ENCODE measurements at places on chromosomes 1 and 21.

GRCh38 chr1:9680828-9681227, 29.3 kb downstream of the PIK3CD start:
- H3K36me3 ChIP-seq = no peaks in the 10 kb centered on the region
- H3K4me3 ChIP-seq = no peak overlapping the region
- no peaks in the 10 kb centered on the region for H3K27me3 ChIP-seq
- no peaks in the 10 kb centered on the region for H3K4me1 ChIP-seq
- no peak overlapping the region for H3K27ac ChIP-seq

- DNase-seq = no peak
- peaks cover 14% of the 10 kb centered on the region for H3K27me3 ChIP-seq
- no peak overlapping the region for H3K4me3 ChIP-seq
- H3K36me3 ChIP-seq = no peaks in the 10 kb centered on the region
These were observed 34.6 kb upstream of the DNAH14 start for GRCh38 chr1:224894915-224895314.

- no peaks in the 10 kb centered on the region for H3K27me3 ChIP-seq
- DNase-seq = no peak
- H3K27ac ChIP-seq = peak overlapping the region; percentile 47
- peaks cover 21% of the 10 kb centered on the region for H3K4me1 ChIP-seq
These were observed 61.1 kb upstream of the ANGPTL1 start for GRCh38 chr1:178931858-178932551.

DNA sequence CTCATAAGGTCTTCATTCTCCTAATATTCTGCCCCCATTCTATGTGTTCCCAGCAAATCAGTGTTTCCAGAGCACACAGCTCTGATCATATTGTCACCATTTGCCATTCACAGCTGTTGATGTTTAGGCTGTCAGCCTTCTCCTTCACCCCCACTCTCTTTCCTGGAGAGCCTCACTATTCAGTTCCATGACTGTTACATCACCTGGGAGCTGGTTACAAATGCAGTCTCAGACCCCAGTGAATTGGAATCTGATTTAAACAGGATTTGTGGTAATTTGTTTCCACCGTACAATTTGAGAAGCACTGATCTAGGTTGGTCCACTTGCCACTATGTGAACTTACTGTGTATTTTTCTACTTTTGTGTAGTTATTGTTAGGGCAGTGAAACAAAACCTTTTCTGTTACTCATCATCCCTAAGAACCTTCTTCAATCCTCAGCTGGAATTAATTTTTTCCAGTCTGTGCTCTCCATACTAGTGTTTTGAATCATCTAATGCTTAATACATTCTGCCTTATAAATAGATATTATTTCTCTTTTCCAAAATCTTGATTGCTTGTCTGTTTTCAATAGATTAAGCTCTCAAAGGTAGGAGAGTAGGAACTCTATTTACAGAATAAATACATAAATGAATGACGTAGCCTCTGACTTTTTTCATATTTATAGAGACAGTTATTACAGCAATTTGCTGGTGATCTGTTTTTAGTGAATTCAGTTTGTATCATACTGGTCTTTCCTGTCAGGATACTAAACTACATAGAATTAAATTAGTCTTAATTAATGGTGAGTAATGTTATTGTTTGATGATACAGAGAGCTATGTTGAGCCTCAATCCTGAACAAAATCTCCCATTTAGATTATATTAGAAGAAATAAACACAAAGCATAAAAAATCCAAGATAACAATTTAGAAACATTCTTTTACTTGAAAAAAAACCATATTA, 8.1 kb downstream of the SNX7 start:
- H3K27me3 ChIP-seq = no peaks in the 10 kb centered on the region
- H3K4me3 ChIP-seq = no peak overlapping the region
- no peak for DNase-seq
- peak overlapping the region; percentile 42 for H3K27ac ChIP-seq
- peaks cover 1% of the 10 kb centered on the region for H3K36me3 ChIP-seq
- H3K4me1 ChIP-seq = peaks cover 24% of the 10 kb centered on the region

DNA sequence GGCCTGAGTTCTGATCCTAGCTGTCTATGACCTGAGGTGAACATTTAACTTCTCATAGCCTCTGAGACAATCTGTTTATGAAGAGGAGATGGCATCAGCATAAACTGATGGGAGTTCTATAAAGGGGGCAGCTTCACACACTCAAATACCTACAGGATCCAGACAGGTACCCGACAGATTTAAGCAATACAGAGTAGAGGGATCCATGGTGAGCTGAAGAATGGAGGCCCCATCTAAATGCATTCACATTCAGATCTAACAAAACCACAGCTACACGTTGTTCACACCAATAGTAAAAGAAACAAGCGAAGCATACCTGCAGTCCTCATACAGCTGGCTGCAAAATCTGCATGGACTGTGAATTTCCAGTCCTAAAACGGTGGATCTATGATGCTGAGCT, 48.7 kb upstream of the ESRRG start:
- no peak for DNase-seq
- no peak overlapping the region for H3K4me3 ChIP-seq
- no peaks in the 10 kb centered on the region for H3K4me1 ChIP-seq
- H3K27ac ChIP-seq = no peak overlapping the region
- H3K27me3 ChIP-seq = peaks cover 10% of the 10 kb centered on the region

- no peak overlapping the region for H3K27ac ChIP-seq
- H3K4me3 ChIP-seq = no peak overlapping the region
- H3K4me1 ChIP-seq = peaks cover 42% of the 10 kb centered on the region
- H3K27me3 ChIP-seq = no peaks in the 10 kb centered on the region
- peak; percentile 87 for DNase-seq
These were observed 8.0 kb downstream of the ARHGEF16 start for GRCh38 chr1:3462356-3463012.

DNA sequence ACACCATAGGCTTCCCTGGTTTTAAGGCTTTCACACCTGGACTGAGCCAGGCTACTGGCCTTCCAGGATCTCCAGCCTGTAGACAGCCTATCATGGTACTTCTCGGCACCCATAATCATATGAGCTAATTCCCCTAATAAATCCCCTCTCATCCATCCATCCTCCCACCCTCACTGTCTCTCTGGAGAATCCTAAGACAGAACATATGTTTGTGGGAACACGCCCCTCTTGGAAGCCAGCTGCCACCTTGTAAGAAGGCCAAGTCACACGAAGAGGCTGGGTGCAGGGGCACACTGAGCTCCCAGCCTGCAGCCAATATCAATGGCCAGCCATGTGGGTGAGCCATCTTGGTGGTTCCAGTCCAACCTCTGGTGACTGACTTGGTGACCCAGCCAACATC, 7.4 kb downstream of the CLCC1 start:
- no peak overlapping the region for H3K4me3 ChIP-seq
- H3K4me1 ChIP-seq = peaks cover 18% of the 10 kb centered on the region
- peaks cover 3% of the 10 kb centered on the region for H3K36me3 ChIP-seq
- H3K27me3 ChIP-seq = no peaks in the 10 kb centered on the region

- no peak overlapping the region for H3K4me3 ChIP-seq
- no peak for DNase-seq
- no peak overlapping the region for H3K27ac ChIP-seq
- H3K27me3 ChIP-seq = no peaks in the 10 kb centered on the region
These were observed 15.9 kb downstream of the GNG12 start for GRCh38 chr1:67817319-67817718.

DNA sequence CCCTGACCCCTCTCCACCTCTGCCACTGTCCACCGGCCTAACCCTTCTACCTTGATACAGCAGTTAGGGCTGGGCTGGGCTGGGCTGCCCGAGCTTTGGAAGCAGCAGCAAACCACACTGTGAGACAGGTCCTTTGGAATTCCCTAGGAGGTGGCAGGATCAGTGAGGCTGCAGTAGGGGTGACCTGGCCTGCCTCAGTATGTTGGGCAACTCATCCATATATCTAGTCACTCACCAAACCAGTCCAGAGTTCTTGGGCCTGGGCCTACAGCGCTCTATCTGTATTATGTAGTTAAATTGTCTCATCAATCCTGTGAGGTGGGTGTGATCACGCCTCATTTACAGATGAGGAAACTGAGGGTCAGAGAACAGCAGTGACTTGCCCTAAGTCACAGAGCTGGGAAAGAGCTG, 13.3 kb upstream of the SYNC start:
- no peak overlapping the region for H3K4me3 ChIP-seq
- no peaks in the 10 kb centered on the region for H3K27me3 ChIP-seq
- no peak overlapping the region for H3K27ac ChIP-seq
- H3K4me1 ChIP-seq = peaks cover 7% of the 10 kb centered on the region
- H3K36me3 ChIP-seq = no peaks in the 10 kb centered on the region
- no peak for DNase-seq

DNA sequence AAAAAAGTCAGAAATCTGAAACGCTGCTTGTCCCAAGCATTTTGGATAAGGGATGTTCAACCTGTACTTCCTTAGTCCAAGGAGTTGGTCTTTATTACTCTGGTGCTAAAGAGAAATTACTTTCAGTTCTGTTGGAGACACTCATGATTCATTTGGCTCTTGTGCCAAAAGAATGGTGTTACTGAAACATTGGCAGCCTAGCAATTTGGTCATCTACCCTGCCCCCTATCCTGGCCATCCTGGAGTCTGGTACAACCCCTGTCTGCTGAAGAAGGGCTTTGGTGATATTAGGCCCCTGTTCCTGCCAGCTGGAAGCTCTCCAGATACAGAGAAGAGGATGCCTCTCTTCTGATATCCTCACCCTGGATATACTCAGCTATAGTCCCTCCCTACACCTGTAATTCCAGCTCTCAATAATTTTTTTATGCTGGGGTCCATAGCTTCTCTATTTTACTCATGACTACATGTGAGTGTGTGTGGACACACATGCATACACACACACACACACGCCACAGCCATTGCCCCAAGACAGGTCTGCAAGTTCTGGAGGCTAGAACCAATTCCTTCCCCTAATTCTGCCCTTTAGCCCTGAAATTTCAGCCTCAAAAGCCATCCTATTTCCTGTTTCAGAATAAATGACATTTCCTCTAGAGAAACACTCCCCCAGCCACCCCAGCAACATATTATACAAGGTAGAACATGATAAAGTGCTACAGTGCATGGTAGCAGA, 40.0 kb downstream of the LHX8 start:
- H3K36me3 ChIP-seq = peaks cover 1% of the 10 kb centered on the region
- no peak overlapping the region for H3K27ac ChIP-seq
- no peaks in the 10 kb centered on the region for H3K27me3 ChIP-seq

DNA sequence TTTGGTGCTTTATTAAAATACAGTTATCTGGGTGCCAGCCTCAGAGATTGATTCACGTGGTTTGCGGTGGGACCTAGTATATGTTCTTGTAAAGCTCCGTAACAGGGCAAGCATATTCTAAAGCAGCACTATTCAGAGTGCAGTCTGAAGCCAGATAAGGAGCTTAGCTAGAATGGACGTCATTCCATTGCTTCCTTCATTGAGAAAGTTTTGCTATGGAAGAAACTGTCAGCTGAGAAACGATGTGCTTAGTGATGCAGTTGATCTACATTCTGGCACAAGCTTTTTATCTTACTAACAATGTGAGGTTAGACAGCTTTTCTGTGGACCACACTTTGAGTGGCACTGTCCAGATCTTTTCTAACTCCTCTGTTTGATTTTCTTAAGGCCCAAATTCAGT, 26.2 kb downstream of the SLC44A3 start:
- peaks cover 6% of the 10 kb centered on the region for H3K4me1 ChIP-seq
- DNase-seq = no peak
- no peaks in the 10 kb centered on the region for H3K36me3 ChIP-seq

DNA sequence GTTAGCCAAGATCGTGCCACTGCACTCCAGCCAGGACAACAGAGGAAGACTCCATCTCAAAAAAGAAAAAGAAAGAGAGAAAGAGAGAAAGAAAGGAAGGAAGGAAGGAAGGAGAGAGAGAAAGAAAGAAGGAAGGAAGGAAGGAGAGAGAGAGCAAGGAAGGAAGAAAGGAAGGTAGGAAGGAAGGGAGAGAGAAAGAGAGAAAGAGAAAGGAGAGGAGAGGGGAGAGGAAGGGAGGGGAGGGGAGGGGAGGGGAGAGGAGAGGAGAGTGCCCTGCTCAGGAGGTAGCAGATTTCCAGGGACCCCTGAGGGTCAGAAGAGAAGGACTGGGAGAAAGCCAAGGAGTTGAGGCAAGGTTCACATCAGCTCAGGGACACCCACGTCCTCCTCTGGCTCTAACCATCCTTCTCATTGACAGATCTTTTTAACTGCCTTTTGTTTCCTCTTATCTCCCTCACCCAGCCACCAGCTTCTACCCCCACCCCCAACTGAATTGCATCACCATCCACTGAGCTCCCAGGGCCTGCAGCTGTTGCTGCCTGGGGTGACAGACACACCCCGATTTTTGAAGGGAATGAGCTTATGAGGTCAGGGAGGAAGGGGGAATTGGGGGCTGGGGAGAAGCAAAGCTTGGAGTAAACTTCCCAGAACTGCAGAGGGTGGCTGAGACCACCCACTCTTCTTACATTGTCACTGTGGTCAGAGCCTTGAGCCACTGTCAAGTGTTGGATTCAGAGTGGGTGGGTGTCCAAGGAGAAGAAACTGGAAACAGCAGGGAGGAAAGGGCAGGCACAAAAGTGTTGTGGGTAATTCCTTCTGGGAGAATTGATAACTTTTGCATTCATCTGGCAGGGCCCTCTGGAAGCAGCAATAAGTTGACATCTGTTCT, 91.6 kb downstream of the GLUL start:
- no peak overlapping the region for H3K27ac ChIP-seq
- DNase-seq = no peak
- no peaks in the 10 kb centered on the region for H3K36me3 ChIP-seq
- H3K27me3 ChIP-seq = peaks cover 9% of the 10 kb centered on the region
- peaks cover 6% of the 10 kb centered on the region for H3K4me1 ChIP-seq

- DNase-seq = no peak
- H3K27ac ChIP-seq = peak overlapping the region; percentile 97
- H3K27me3 ChIP-seq = no peaks in the 10 kb centered on the region
These were observed 1.3 kb downstream of the CRTC2 start for GRCh38 chr1:153956997-153957715.

- no peaks in the 10 kb centered on the region for H3K36me3 ChIP-seq
- no peak for DNase-seq
- H3K4me1 ChIP-seq = peaks cover 2% of the 10 kb centered on the region
- no peaks in the 10 kb centered on the region for H3K27me3 ChIP-seq
- no peak overlapping the region for H3K27ac ChIP-seq
- H3K4me3 ChIP-seq = no peak overlapping the region
These were observed 1298.9 kb upstream of the ADGRL4 start for GRCh38 chr1:80305466-80305865.

GRCh38 chr1:244353551-244354091, 98.1 kb downstream of the ADSS2 start:
- peaks cover 50% of the 10 kb centered on the region for H3K4me1 ChIP-seq
- H3K27ac ChIP-seq = peak overlapping the region; percentile 96

DNA sequence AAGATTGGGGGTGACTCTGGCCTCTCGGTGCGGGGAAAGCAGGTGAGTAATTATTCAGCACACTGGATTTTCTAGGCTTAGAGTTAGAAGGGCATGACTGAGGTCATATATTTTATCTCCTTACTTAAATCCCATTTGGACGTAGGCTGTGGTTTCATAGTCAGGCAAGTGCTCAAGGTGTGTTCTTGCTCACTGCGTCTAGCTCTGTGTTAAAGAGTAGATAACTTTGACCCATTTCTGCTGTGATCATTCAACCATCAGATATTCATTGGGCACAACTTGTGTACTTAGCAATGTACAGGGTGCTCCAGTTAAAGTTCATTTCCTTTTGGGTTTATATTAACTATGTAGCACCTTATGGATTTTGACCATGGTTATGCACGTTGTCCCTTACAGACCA, 14.6 kb downstream of the PFKFB2 start:
- no peak overlapping the region for H3K27ac ChIP-seq
- H3K27me3 ChIP-seq = no peaks in the 10 kb centered on the region
- no peak for DNase-seq
- H3K4me3 ChIP-seq = no peak overlapping the region
- no peaks in the 10 kb centered on the region for H3K4me1 ChIP-seq

GRCh38 chr1:157978586-157979403, 14.7 kb upstream of the KIRREL1 start:
- no peak overlapping the region for H3K27ac ChIP-seq
- H3K36me3 ChIP-seq = peaks cover 4% of the 10 kb centered on the region
- no peak for DNase-seq
- H3K4me1 ChIP-seq = no peaks in the 10 kb centered on the region
- peaks cover 23% of the 10 kb centered on the region for H3K27me3 ChIP-seq
- H3K4me3 ChIP-seq = no peak overlapping the region
